ENCODE measurements at places on chromosomes 11 and 22.

- DNase-seq: no peak
These were observed 46.3 kb downstream of the TRAF6 start for GRCh38 chr11:36463781-36464180.

- no peak for DNase-seq
These were observed 192.4 kb upstream of the API5 start for GRCh38 chr11:43119275-43119970.

DNA sequence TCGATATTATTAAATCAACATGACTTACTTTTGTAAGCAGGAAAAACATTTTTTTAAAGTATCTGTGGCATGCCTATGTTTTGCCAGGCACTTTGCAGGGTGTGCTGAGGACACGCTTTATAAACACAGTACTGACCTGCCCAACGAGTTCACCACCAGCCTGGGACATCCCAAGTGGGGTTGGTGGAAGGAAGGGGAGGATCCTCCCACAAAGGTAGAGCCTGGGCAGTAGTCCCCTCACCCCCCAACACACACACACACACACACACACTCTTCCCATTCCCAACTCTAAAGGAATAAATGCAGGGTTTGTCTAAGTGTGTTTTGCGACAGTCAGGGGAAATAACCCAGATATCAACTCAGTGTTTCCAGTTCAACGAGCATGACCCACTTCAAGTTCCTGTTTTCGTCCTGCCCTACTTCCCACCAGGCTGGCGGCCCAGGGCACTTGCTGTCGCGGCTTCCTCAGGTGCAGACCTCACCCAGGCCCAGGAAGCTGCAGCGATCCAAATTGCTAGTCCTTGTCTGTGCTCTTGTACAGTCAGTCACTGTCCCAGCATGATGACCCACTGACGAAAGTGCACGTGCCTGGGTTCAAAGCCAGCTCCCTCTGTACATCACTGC is 3.1 kb downstream of the CERK start:
- DNase-seq: no peak

DNA sequence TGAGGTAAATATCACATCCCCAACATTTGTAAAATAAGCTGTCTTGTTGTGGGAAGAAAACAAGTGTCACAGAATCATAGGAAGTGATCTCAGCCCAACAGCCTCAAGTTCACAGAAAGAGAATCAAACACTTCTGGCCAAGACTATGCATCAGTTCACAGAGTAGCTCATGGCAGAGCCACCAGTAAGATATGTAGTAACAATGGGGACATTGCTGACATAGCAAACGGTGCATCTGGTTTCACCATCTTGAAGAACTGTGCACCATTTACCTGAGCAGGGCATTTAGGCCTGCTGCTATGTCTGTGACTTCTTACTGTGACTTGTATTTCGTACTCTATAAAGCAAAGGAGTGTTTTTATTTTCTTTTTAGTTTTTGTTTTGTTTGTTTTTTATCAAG is 585.3 kb upstream of the FAT3 start:
- DNase-seq: no peak

GRCh38 chr22:35054064-35054463 is 11.9 kb upstream of the ISX start:
- no peak for DNase-seq

DNA sequence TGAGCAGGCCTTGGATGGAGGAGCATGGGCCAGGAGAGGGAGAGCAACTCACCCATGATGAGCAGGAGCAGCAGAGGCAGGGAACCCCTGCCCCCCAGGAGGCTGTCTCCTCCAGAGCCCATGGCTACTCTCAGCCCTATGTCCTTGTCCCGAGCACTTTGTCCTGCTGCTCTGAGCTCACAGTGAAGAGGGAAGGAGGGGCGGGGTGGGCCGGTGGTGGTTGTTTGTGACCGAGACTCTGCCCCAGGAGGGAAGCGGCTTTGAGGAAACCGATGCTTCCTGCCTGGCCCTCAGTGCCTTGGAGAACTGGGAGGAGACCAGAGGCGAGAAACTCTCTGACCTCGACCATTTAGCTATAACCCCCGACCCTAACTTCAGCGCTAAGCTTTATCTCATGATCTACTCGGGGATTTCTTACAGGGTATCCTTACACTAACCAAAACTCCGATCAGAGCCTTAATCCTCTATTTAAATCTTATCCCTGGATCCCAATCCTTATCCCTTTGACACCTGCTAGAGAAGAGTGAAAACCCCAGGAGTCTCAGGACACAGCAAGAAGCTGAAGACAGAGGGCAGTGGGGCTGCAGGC is at the start of gene ROBO4:
ROBO4 (minus strand) TSS at position 192 of the 589 bp plus-strand sequence; CDS start at position 122, 70 bp downstream.
- no peak for DNase-seq

DNA sequence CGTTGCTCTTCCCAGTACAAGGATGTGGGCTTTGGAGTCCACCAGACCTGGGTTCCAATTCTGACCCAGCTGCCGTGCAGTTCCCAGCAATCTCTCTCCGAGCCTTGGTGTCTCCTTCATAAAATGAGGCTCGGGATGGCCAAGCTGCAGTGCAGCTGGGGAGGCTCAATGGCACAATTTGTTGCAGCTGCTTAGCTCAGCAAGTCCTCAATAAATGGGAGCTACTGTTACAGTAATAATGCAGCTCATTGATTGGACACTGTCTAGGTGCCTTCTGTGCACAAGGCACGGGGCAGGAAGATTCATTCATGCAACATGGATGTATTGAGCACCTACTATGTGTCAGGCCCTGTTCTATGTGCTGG is 37.1 kb downstream of the SHISAL1 start:
- no peak for DNase-seq

- peak; percentile 21 for DNase-seq
These were observed 212.0 kb upstream of the CHORDC1 start for GRCh38 chr11:90434858-90435257.

DNA sequence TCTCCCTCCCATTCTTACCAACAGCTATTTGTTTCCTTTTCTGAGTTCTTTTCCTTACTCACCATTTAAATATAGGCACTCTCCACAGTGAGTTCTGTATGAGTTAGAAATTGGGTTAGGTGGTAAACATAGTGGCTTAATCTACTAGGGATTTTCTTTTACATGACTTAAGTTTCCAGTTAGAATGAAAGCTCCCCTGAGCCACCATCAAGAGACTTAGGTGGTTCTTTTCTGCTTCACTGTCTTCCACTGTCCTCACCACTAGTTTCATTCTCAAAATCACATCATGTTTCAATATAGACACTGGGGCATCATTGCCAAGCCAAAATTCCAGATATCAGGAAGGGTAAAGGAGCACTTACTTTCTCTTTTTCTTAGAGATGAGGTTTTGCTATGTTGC is 9.0 kb upstream of the REXO2 start:
- no peak for DNase-seq

- DNase-seq: no peak
These were observed 60.3 kb downstream of the UBASH3B start for GRCh38 chr11:122715548-122716440.

DNA sequence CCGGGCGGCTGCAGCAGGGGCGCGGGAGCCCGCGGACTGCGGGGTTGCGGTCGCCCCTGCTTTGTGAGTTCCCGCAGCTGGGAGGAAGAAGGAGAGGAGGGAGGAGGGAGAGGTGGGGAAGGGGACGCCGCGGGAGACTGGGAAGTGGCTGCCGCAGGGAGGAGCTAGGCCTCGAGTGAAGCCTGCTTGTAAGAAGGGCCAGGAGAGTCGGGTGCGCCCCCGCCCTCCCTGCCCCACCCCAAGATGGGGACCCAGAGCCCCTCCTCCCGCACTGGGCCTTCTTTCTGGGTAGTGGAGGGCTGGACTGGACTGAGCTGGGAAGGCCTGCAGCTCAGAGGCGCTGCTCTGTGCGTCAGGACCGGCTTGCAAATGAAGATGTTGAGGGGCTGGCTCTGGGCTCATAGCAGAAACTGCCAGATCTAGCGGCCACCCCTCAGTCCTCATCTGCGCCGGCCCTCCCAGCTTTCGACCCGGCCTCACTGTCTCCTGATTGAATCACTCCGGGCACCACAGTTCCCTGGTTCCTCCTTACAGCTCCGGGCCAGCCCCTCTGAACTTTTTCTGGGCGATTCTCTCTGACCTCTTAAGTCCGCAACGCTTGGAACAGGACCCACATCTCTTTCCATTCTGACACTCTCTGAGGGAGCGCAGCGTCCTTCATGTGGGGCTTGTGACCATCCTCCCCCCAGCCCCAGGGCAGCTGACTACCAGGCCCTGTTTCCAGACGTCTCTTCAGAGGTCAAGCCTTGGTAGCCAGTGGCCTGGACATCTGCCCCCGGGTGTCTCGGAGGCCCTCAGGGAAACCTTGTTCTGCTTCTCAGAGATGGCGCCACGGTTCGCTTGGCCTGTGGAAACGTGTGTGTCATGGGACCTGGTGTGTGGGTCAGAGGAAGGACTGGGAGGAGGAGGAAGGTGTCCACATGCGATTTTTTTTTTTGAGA is 21.9 kb downstream of the SERPINH1 start:
- DNase-seq: no peak

GRCh38 chr11:115272925-115273324 is 231.3 kb downstream of the CADM1 start:
- no peak for DNase-seq

DNA sequence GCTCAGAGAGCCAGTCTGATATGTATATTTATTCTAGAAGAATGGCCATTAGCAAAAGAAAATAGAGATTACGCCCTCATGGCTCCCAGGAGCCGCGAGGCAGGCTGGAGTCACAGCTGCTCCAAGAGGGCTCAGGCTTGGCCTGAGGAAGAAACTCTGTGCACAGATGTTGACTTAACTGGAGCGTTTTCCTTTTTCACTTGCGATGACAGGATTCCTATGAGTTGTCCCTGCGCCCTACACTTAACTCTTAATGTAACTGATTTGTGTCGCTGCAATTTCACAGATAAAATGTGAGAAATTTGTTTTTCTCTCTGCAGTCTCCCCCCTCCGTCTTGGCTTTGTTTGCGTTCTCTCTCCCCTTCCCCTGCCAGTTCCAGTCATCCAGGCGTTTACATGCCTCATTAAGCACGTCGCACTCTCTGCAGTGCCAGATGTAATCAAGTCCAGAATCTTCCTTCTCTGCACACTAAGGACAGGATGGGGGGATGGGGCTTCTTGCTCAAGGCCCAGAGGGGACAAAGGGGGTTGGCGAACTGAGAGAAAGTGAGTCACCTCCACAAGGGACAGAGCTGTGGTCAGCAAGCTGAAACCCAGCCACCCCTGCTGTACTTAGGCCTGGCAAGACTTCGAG is 1060.1 kb downstream of the NTM start:
- no peak for DNase-seq

DNA sequence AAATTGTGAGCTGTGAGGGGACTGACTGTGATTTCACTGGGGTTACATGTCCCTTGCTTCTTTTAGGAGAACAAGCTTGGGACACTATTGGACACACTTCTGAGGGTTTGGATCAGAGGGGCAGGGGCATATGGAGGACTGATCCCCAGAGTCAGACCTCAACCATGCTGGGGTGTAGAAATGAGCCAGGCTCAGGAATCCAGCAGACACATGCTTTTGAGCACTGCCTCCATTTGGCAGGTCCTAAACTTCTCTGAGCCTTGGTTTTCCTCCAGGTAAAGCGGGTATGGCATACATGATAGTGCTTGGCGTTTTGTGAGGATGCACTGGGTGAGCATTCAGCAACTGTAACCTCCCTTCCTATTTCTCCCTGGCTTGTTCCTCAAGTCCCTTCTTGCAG is 74.7 kb downstream of the ADAMTS15 start:
- no peak for DNase-seq
